Activated T-cell treated with anti-CD3 and anti-CD28 coated beads, Interleukin-2, amount 50 U/mL, for 48 hours (primary cell): ENCODE measurements at places on chromosomes 3 and 15.

DNA sequence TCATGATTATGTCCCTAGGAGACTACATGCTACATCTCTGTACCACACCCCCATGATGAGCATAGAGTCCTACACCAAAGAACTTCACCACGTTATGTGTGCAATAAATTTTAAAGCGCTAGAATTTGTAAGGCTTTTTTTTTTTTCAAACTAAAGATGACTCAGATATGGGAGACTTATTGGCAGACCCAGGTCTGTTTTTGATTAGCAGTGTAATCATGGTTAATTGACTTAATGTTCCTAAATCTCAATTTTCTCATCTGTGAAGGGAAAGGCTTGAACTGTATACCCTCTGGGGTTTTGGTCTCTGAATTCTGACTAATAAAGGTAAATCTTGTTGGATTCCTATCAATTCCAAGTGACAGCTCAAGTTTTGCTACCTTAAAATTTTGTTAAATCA lies 26.4 kb downstream of the ABI3BP start:
- DNase-seq: no peak

DNA sequence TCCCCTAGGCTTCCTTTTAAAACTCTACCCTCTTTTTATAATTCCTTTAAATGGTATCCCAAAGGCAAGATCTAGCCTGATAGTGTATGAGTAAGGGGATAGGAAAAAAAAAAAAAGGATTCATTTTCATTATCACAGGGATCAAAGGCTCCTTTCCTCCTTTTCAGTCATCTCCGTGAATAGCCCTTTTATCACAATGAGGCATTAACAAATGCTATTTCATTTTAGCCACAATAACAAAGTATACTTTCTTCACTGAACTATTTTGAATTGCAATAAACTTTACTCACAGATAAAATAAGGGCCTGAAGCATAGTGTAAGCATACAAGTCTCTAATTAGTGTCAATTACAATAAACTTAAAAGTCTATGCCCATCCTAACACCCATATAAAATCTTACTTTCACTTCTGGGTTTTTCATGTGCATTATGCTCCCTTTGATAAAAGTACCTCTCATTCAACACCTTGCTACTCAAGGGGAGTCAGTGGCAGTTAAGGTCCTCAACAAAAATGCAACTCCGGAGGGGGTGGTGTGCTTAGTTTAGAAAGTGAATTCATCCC lies 8.6 kb downstream of the HIGD1A start:
- no peak for DNase-seq

- no peak for DNase-seq
These were observed 24.3 kb upstream of the HEG1 start for GRCh38 chr3:125080077-125080476.

DNA sequence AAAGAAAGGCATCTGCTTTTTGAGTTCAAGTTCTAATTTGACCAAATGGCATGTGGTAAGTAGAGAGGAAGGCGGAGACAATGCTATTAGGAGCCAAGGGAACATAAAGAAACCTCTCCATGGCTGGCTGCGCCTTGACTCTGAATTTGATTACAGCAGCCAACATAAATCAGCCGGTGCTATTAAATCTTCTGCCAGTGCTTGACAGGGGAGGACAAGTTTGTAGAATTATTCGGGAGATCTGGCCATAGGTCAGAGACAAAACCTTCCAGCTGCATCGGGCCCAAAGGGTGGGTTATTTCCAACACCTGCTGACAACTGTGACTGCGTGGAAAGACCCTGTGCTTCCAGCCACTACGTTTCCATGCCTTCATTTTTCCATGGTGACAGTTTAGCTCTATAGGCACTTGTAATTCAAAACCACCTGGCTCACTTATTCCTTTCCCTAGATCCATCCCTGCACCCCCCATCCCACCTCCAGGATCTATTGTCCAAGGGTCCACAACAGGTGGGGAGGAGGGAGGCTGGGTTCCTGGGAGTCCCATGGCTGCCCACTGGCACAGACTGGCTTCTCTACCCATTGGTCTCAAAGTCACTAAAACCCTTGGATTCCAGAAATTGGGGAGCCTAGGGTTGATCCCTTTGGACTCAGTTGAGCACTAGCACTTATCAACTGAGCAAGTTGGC lies 15.9 kb downstream of the COLQ start:
- no peak for DNase-seq

DNA sequence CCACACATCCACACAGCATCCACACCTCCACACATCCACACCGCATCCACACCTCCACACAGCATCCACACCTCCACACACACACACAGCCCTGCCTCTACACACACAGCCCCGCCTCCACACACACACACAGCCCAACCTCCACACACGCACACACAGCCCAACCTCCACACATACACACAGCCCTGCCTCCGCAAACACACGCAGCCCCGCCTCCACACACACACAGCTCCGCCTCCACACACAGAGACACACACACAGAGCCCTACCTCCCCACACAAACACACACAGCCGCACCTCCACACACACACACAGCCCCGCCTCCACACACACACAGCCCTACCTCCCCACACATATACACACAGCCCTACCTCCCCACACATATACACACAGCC lies 4.7 kb downstream of the MESP1 start:
- DNase-seq: no peak

DNA sequence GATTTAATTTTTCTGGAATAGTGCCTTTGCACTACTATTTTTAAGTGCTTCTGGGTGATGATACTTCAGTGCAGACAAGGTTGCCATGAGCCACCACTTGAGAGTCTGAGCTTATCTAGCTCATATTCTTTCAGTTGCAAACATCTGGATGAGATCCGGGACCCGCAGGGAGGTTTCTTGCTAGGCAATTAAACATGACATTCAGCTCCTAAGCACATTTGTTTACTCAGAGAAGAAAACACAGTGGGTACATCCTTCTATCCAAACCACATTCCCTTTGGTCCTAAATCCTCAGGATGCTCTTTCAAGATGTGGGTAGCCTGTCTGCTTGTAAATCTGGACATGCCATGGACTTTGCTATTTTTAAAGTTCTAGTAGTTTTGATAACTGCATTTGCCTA lies 12.0 kb downstream of the PLSCR1 start:
- DNase-seq: no peak

GRCh38 chr3:8660175-8661118 lies 15.8 kb upstream of the SSUH2 start:
- DNase-seq: no peak

DNA sequence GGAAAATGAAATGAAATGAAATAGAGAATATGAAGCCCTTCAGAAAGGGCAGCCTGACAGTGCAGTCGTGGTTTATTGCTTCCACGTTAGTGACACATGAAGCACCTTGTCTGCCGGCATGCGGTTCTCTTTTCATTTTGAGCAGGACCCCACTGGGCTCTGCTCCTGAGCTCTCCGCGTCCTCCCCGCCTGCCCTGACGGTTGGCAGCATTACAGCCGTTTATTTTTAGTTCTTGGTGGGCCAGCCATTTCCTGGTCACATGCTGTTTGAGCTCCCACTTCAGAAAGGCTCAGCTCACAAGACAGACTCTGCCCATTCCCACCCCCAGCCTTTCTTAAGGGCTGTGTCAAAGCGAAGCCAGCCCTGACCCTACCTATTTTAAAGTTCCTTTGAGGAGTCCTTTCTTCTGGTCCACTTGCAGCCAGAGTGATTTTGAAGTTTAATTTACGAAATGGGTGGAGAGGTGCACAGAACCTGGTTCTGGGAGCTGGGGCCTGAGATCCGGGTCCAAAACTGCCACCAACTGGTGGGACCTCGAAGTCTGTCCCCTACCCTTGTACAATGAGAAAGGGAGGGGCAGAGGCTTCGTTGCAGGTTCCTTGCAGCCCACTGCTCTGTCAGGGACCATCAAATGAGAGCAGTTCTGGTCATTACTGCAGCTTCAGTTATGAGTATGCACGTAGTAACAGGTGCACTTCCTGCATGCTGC lies 60.1 kb downstream of the MGLL start:
- no peak for DNase-seq

DNA sequence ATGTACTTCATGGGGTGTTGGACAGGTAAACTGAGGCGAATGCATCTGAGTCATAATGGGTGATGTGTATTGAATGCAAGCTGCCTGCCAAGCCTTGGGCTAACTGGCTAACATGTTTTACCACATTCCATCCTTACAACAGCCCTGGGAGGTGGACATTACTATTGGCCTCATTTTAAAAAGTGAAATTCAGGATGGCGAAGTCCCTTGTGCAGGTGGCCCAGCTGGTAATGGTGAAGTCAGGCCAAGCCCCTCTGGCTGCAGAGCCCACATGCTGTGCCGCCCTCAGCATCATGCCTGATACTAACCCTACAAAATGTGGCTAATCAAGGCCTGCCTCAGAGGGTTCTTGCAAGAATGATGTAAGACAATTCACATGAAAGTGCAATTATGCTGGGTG lies 60.0 kb upstream of the CHD2 start:
- DNase-seq: no peak

DNA sequence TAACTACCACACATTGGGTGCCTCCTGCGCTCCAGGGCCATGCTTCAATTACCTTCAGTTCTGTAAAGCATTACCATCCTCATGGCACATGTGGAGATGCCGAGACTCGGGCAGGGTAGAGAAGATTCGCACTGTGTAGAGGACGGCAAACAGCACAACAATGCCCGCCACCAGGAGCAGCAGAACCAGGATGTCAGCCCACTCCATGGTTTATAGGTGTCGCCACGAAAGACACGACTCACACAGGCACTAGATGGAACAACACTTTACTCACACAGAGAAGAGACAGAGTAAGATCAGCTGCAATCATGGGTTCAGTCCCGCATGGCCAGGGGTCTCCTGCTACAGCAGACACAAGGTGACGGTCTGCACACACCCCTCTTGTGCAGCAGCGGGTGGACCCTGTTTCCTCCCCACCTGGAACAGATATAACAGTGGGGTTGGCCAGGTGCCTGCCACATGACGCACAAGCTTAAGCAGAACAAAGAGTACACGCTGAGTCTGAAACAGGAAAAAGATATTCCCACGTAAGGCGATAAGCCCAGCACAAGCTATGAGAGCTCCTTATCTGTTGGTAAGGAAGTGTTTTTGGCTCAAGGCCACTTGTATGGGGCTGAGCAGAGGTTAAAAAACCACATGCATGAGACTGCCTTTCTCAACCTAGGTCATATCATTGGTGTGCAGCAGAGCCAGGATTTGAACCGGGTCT lies 2.5 kb upstream of the TBC1D21 start:
- DNase-seq: no peak

DNA sequence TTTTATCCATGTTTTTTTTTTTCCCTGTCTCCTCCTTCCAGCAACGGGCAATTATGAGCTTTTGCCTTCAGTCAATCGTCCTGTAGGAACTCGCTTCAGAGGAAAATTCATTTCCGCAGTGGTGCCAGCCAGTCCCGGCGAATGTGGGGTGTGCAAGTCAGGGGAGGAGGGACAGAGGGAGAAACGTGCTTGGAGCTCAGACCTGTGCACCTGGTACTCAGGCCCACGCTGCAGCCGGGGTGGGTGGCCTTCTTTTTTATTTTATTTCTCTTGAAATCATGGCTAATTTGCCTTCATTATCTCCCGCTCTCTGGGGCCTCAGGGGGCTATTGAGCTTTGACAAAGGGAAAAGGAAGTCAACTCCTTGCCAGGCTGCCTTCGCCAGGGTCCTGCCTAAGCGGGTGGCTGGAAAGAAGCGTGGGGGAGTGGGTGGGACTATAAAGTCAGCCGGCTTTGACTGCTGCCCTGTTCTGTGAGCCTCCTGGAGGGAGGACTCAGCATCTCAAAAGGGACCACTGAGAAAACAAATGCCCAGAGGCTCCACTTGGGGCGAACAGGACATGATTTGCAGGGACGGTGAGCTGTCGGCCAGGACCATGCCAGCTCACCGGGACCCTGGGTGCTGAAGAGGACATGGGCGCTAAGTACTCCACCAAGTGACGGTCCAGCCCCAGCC lies 5.5 kb downstream of the GRIP2 start:
- DNase-seq: no peak

- no peak for DNase-seq
These were observed 6.0 kb downstream of the MECOM start for GRCh38 chr3:169657351-169658124.

- DNase-seq: no peak
These were observed 21.3 kb downstream of the TM4SF1 start for GRCh38 chr3:149356044-149356592.

DNA sequence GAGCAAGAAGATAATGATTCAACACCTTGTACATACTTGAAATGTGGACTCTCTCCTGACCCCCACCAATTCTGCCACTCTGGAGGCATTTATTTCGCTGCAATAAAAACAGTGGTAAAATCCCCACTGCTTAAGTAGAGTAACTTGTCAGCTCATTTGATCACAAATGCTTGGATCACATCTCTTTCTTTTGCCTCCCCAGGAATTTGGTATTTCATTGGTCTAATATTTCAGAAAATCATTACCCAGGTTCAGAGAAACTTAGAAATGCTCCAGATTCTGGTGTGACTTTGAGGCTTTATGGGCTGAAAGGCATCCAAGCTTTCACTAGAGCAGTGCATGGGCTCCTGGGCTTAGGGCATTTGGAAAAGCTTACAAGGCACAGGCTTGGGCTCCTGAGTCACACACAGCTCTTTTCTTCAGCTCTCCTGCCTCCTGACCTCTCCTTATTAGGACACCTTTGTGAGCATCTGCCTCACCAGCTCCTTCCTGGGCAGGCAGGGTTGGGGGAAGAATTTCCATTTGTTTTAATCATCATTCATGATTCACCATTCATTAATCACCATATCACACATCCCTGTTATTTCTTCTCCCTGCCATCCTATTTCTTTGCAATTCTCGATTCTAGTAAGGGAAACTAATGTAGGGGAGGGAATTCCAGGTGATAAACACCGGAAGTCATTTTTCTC lies 22.5 kb downstream of the CDCP1 start:
- DNase-seq: no peak

GRCh38 chr3:119175872-119176756 lies 2.7 kb downstream of the UPK1B start:
- DNase-seq: no peak

- no peak for DNase-seq
These were observed 49.2 kb upstream of the P3H2 start for GRCh38 chr3:190169877-190170276.

- DNase-seq: no peak
These were observed 168.4 kb upstream of the ARRDC4 start for GRCh38 chr15:97791824-97792792.

- DNase-seq: no peak
These were observed 48.2 kb upstream of the PYDC2 start for GRCh38 chr3:191412759-191413158.

GRCh38 chr3:71415681-71416122 lies 167.8 kb downstream of the FOXP1 start:
- DNase-seq: no peak

DNA sequence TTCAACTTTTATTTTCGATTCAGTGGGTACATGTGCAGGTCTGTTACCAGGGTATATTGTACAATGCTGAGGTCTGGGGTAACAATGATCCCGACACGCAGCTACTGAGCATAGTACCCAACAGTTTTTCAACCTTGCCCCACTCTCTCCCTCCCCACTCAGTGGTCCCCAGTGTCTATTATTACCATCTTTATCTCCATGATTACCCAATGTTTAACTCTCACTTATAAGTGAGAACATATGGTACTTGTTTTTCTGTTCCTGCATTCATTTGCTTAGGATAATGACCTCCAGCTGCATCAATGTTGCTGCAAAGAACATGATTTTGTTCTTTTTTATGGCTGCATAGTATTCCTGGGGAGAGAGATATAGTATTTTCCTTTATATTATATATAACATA lies 75.7 kb upstream of the EPHB3 start:
- no peak for DNase-seq
